ENCODE measurements at places on chromosomes 2 and 18.

DNA sequence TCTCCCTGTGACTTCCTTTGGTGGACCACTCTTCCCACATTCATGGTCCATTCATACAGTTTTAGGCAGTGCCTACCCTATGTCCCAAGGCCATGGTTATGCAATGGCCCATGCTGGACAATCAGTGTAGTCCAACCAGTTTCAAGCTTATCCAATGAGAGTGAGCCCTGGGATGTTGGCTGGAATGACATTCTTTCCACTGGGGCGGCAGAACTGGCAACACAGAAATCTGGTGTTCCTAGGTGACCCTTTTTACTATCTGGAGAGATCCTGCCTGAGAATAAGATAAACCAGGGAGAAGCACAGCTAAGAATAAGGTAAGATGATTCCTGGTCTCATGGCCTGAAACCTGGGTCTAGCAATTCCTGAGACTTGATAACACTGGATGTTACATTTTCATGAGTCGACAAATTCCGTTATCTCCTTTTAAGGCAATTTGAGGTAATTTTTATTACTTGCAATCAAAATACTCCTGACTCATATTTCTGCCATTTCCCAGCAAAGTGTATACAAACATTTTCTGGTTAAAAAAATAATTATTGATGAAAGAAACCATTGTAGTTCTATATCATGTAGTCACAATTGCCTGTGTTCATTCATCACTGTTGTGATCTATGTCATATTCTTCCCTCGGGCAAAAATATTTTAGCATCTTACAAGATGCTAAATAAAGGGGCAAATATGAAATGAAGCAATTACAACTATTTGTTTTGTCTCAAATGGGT is 271.5 kb upstream of the LYPD1 start:
- no peak for DNase-seq

- no peak for DNase-seq
Measured at GRCh38 chr2:128420131-128420530, 101.5 kb upstream of the HS6ST1 start.

DNA sequence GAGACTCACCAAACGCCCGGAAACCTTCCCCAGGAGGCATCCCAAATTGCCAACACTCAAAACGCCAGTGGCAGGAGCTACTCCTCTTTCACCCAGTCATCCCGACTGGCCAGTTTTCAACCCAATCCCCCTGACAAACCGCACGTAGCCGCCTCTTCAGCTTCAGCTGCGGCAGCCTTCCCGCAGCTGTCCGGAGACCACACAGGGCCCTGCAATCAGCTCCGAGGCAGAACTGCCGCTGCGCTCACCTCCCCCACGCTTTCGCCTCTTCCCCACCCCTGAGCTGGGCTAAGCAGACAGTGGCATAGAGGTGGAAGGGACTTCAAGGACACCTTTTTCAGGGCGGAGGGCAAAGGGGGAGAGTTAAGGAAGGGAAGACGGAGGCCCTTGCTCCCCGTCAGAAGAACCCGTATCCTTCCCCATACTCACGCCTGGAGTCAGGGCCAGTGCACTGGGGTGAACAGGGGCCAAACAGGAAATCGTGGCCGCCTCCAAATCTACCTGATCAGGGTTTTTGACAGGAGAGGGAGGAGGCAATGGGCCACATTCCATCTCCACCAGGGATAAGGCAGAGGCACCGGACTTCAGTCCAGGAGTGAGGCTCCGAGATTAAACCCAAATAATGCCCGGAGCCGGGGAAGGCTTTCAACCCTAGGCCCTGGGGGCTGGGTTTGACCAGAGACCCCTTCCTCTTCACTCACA is 16.9 kb downstream of the CYP26B1 start:
- no peak for DNase-seq

DNA sequence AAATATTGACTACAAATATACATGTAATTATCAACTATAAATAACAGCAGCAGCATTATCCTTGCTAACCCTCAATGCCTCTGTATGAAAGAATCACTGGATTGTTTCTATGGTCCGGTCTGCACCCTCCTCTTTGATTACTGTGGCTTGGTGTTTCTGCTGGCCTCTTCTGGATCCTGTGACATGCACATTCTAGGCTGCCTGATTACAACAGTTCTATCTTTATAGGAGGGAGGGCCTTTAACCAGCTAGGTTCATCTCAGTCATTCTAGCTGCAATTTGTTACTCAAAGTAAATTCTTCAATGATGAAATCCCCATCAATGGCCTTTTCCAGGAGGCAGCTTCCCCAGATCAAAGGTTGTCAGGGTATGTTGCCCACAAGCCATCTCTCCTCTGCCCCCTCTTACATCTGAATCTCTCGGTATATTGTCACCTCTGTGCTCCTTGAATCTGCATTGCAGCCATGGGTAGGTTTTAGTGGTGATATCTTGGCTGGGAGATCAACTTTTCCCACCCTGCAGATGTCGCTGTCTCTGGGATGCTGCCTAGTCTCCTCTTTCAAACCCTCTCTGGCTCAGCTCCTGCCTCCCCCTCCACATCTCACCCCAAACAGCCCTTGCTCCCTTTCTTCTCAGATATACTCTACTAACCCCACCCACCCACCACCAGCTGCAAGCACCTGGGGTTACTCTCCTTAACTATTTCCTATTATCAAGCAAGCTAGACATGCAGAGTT is 106.2 kb upstream of the BZW1 start:
- DNase-seq, result no peak

GRCh38 chr2:138079976-138080375 is 115.7 kb downstream of the HNMT start:
- DNase-seq, result no peak

DNA sequence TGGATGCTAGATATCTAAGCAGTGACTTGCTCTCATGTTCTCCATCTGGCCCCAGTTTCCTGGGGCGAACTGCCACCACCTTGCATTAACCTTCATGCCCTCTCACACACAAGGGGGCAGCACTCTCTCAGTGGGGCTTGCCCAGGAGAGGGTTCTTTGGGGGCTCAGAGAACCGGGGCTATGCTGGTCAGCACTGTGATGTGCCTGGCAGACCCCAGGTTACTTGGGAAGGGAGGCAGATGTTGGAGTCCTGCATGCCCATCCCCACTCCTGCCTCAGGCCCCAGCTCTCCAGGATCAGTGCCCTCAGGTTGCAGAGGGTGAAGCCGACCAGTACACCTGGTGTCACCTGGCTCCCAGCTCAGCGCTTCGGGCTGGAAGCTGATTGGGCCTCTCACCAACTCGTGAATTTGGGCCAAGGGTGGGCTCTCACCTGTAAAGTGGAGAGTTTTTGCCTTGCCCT is 396.2 kb upstream of the HS6ST1 start:
- DNase-seq, result no peak

Data from activated gamma-delta T cell treated with Interleukin-2 at 50 U/mL for 16 hours (primary cell).